ENCODE measurements at places on chromosomes 7 and 10. TPM values are rescaled to one million over a fixed set of nuclear protein-coding genes. Genes with fewer than 3 reads are reported as not detected.

DNA sequence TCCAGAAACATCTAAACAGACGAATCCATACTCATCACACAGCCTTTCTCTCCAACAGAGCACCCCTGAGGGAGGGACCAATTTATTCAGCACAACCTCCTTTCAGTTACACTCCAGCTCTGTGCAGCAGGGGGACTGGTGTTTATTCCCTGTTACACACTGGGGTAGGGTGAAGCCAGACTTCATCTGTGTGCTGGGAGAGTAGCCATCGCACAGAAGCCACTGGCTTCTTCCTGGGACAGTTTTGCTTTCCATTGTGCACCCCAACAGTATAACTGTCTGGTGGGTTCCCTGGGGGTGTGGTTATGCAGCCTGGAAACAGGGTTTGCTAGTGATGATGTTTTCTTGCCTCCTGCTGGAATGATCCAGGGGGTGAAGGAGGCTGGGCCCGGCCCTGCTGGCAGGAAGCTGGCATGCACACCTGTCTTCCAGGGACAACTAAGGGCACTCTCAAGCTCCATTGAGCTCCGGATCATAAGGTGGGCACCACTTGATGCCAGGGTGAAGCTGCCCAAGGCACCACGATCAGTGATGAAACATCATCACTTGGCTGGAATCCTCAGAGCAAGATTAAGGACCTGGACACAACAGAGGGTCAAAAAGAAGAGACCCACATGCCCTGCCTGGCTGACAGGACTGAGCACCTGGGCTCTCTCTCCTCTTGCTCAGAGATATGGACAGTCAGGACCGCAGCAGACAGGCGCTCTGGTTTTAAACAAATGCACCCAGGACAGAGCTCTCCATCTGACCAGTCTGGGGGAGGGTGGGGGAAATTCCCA lies 293.2 kb downstream of the GRID1 start:
- no peak for DNase-seq

- no peak for DNase-seq
Measured at GRCh38 chr10:112369495-112370423, 4.2 kb upstream of the ACSL5 start.

- peak; percentile 60 for DNase-seq
Measured at GRCh38 chr7:102814025-102814471, 65.2 kb downstream of the FAM185A start.

DNA sequence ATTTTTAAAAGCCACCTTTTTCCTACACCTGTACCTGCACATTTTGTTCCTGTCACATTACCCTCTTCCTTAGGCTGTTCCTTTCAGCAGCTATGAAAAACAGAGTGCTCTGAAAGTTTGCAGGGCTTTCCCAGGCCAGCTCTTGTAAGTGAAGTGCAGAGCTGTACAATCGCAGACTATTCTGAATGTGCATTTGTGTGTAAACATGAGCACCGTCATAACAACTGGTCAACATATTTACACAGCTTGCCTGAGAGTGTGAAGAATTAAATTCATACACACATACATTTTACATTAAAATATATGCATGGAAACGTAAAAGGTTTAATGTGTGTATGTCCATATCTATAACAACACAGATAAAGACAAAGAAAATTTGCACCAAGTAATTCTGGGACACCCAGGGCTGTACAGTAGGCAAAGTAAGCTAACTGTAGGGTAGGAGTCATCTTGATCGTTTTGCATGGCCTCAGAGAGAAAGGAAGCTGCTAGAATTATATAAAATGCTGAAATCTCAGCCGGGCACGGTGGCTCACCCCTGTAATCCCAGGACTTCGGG lies 23.6 kb upstream of the LYZL1 start:
- no peak for DNase-seq

Gene NPFFR1
- not detected for total RNA-seq

Gene SGMS1
- 61.2 TPM for total RNA-seq

Gene FKBP6
- total RNA-seq, result not detected

Gene WEE2
- not detected for total RNA-seq

- no peak for DNase-seq
Measured at GRCh38 chr10:119325131-119325530, 117.8 kb downstream of the GRK5 start.

DNA sequence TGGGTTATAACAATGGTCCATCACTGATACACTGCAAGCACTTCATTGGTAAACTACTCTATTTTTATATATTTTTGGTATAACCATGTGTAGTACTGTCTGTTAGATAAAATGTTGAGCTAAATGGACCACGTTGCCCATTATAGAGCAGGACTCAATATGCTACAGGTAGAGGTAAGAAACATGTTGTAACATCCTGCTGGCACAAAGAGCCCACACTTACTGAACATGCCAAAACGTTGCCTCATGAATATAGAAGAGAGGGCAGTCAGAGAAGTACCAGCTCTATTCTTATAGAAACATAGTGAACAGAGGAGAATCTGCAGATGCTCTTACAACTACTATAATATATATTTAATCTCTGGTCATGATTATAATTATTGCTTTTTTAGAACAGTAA lies 18.4 kb upstream of the MET start:
- no peak for DNase-seq

DNA sequence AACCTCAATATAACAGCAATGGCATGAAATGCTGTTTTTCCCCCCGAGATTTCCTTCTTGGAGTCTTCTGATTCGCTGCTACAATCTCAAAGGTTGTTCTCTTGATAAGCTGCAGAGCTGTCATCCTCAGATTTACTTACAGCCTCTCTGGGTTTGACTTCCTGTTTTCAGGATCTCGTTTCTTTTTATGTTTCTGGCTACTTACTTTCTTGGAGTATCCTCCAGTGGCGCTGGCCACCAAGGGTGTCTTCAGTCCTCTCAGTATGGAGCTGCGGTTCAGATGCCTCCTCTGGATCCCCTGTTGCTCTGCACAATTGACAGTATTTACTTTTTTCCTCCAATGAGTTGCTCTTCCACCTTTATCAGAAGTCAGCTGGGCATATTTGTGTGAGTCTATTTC lies 152.0 kb upstream of the TMEM72 start:
- DNase-seq, result no peak

Data from fibroblast of the aortic adventitia (primary cell).